ENCODE measurements at places on chromosomes 7 and 10.

GRCh38 chr10:92238054-92238585 lies 52.8 kb downstream of the CPEB3 start:
- no peak for DNase-seq

DNA sequence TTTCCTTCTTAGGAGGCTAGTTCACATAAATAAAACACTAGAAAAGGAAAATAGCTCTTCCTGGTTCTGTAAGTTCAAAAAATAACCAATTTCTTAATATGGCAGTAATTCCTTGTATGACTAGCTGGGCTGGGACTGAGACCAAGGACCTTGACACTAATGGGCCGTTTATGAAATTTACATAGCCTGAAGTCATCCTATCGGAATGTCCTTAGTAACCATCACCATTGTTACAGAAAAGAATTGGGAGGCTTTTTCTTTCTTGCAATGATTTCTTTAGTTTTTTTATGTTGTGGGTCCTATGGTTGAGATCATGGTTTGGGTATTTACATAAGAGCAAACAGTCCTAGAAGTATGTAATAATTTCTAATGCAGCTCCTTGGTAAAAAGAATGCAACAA lies 87.1 kb upstream of the HDAC9 start:
- no peak for DNase-seq

- DNase-seq = no peak
These were observed 561.0 kb upstream of the GALNT17 start for GRCh38 chr7:70570961-70571360.

DNA sequence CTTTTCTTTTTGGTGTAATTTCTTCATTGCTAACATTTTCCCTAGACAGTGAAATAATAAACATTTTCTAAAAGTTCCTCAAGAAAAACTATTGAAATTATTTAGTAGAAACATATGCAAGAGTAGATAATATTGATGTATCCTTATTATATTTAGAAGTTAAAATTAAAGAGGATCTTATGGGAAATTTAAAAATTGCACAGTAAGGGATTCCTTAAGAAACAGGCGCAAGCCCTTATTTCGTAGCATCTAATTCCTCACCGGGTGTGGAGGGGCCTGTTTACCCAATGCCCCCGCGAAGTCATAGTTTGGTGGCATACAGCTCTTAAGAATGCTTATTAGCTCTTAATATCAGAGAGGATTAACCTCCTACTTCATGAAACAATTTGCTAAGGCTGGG lies 467.1 kb downstream of the DNAJB6 start:
- DNase-seq = no peak

GRCh38 chr10:26156019-26156418 lies 60.6 kb upstream of the GAD2 start:
- DNase-seq = no peak

DNA sequence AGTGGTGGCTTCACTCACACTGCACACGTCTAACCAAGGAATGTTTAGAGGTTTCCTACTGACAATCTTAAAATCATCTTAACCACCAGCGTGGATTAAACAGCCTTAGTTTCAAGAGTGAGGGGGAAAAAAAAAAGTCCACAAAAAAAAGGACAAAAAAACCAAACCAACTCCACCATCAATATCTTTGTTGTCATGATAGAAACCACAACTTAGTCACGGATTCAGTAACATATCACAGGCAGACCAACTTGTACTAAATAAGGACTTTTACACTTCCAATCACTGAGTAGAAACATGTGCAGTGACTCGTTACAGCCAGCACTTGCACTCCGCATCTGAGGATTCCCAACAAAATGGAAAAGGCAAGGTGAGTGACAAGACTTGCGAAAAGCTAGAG lies 46.5 kb downstream of the FAM171A1 start:
- no peak for DNase-seq

DNA sequence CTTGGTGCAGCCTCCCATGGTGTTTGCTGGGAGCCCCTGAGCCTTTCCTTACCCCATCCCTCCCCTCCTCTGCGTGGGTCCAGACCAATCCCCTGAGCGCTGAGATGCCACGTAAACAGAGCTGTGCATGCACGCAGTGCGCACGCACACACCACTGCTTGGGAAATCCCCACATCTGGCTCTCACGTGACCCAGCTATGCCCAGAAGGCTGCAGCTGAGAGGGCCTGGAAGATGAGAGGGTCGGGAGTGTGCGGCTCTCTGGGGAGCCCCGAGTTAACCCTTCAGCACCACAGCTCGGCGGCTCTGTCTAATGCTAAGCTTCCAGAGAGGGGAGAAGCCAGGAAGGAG lies 177.2 kb downstream of the SH3PXD2A start:
- peak; percentile 64 for DNase-seq

GRCh38 chr7:28435152-28435551 lies 22.8 kb downstream of the CREB5 start:
- DNase-seq = no peak

DNA sequence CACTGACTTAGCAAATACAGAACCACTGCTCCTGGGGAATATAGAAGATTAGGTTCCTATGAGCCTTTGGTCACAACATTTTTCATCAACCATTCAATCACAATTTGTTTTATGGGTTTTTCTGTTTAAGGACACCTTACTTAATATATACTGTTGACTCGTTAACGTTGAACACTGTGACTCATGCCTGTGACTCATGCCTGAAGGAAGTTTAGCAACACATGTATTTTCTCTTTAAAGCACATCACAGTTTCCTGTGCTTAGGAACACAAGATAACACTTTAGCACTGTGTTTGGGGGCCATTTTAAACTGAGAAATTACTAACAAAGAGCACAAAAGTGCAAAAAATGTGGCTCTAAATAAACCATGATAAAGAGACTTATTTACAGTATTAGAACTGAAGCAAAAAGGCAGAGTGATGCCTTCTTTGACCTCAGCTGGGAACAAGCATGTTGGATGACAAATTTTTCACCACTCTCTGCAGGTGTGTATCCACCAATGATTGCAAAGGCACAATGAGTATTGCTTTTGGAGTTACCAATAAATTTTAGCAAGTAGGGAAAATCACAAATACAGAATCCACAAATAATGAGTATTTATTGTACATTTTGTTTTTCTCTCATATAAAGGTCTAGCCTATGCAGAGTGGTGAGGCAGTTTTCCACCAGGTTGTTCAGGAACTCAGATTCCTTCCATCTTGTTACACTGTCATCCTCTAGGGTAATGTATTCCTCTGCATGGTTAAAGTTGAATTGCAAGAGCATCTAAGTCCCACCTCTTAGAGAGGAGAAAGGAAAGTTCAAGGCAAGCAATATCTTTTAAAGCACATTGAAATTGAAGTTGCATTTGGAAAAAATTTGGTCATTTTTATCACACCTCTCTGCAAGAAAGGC lies 7.3 kb downstream of the FGFBP3 start:
- DNase-seq = no peak

DNA sequence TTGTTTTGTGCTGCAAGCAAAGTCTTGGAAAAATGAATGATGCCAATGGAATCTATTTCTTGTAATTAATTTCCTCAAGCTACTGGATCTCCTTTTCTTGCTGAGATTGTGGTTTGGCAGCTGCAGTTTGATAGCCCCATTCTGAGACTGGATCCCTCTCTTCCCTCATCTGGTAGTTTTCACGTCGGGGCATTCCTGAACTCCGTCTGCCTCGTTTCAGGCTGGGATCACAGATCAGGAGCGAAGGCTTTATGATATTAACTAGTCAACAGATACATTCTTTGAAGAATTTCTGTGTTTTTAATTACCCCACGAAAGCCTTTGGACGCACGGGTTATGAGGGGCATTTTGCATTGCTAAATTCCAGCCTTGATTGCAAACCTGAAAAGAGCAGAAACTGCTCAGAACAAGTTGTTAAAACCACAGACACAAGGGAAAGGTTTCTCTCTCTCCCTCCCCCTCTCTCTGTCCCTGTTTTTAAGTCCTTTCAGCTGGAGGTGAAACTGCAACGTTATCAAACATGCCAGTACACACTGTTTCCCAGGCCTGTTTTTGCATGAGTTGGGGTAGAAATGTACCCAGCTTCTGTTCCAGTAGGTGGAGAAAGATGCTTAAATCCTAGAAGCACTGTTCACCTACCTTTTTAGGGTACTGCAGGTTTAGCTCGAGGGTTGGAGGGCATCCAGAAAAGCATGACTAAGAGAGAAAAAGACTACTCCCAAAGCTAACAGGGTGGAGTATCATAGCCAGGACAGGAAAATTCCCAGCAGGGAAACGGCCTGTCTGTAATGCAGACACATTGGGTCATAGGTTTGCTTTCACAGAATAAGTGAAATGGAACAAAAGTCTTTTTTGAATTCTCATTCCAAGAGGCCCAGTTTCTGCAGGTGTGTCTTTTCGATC lies 124.3 kb downstream of the CUX1 start:
- no peak for DNase-seq

DNA sequence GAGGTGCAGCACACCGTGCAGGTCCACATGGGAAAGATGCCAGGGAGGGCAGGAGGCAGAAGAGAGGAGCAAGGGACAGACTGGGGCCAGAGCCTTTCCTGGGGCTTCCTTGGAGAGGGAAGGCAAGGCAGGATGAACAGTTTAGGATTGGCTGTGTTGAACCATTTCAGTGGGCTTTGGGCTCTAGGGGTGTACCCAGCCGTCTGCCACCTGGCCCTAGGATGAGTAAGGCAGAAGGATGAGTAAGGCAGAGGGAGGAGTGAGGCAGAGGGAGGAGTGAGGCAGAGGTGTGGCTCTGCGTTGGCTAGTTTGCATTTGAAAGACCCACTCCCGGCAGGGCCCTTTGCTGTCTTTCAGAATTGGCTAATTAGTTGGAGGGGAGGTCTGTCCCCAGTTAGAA lies 31.5 kb upstream of the PRF1 start:
- no peak for DNase-seq

DNA sequence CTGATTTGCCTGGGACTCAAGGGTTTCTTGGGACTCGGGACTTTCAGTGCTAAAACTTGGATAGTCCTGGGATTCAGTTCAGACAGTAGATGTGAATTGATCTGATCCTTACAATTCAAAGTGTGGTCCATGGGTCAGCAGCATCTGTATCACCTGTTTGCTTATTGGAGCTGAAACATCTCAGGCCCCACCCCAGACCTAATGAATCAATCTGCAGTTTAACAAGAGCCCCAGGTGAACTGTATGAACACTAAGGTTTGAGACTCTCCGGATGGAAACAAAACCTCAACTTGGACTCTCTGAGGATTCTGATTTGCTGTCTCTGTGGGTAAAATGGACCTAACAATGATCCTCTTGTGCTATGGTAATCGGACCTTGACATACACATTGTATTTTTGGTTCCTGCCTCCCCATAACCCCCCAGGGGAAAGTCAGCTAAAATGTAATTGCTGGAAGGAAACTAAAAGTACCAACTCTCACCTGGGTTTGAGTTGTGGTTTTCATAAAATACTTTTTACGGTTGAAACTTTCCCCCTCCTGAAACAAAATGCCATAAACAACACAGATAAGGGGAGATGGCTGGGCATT lies 11.7 kb downstream of the CYP26A1 start:
- DNase-seq = no peak

DNA sequence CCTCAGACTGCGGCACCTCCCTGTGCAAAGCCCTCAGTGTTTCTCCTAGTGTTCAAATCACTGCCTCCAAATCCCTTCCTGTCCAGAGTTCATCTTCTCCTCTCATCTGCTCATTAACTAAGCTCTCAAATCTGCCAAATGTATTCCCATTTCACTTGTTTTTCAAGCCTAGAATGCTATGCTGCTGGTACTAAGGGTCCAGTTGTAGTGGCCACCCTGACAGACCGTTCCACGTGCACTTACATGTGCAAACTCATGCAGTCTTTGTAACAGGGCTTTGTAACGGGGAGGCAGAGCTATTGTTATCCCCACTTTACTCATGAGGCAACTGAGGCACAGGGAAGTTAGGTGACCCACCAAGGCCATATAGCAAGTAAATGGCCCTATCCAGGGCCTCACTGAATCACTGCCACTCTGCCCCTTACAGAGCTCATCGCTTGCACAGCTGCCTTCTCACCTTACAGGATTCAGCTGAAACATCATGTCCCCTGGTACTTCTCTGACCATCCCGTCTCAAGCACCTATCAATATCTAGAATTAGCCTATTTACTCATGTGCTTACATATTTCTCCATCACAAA lies 153.0 kb upstream of the PDE1C start:
- DNase-seq = no peak

GRCh38 chr7:628402-628763 lies 98.1 kb upstream of the DNAAF5 start:
- no peak for DNase-seq

DNA sequence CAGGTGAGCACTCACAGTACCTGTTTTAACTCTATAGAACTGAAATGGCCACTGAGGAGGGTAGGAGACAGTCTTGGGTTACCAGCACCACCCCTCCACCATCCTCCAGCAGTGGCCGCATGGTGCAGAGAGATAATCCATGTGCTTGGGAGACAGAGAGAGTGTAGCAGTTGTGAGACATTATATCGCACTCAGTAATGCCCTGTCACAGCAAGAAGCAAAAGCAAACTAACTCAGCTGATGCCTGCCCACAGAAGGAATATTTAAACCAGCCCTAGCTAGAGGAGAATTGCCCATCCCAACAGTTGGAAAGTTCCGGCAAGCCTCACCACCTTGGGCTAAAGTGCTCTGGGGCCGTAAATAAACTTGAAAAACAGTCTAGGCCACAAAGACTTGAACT lies 58.8 kb upstream of the HBP1 start:
- DNase-seq = no peak
